ENCODE measurements at places on chromosomes 11 and 22. TPM values are rescaled to one million over a fixed set of nuclear protein-coding genes. Genes with fewer than 3 reads are reported as not detected.

GRCh38 chr11:13876423-13876822, 86.1 kb upstream of the SPON1 start:
- no peak overlapping the region for H3K4me3 ChIP-seq
- DNase-seq = no peak
- no peaks in the 10 kb centered on the region for H3K36me3 ChIP-seq
- H3K27ac ChIP-seq = no peak overlapping the region
- H3K27me3 ChIP-seq = no peaks in the 10 kb centered on the region
- peaks cover 11% of the 10 kb centered on the region for H3K4me1 ChIP-seq

DNA sequence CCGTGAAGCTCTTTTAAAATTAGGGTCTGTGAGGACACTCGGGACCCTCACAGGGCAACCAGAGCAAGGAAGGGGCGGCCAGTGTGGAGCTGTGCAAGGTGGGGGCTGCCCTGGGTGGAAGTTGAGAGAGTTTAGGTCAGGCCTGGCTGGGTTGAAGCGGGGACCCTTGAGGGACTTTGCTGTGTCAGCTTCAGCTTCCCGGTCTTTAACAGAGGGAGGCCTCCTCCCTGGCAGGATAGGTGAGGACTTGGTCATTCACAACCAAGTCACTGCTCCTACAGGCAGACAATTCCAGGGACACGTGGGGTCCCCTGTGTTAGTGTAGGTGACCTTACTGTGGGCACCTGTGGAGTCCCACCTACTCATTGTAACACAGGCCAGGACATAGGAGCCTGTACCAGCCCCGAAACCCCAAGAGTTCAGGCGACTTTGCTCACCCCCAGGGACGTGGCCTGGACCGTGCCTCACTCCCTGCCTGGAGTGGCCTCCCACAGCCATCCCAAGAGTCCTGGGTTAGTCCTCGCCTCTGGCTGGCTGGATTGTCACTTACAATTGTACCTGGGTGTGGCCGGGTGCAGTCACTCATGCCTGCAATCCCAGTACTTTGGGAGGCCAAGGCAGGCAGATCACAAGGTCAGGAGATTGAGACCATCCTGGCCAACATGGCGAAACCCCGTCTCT, 18.8 kb upstream of the ARHGAP8 start:
- H3K4me3 ChIP-seq = no peak overlapping the region
- H3K27ac ChIP-seq = no peak overlapping the region
- H3K27me3 ChIP-seq = no peaks in the 10 kb centered on the region
- DNase-seq = no peak
- H3K36me3 ChIP-seq = no peaks in the 10 kb centered on the region

DNA sequence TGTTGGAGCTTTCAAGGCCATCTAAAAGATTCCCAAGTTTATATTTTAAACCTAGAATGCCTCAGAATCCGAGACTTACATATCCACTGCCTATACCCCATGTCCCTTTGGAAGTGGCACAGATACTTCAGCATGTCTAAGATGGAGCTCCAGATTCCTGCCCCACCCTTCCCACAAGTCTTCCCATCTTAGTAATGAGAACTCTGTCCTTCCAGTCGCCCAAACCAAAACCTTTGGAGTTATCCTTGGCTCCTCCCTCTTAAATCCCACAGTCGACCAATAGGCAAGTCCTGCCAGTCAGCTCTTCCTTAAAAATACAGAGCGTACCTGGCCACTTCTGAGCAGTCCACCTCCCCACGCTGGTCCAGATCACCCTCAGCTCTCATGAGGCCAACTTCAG, 4.3 kb downstream of the POLD4 start:
- no peak for DNase-seq
- H3K27ac ChIP-seq = no peak overlapping the region
- H3K27me3 ChIP-seq = no peaks in the 10 kb centered on the region
- H3K4me3 ChIP-seq = no peak overlapping the region
- H3K4me1 ChIP-seq = peaks cover 24% of the 10 kb centered on the region

- no peaks in the 10 kb centered on the region for H3K36me3 ChIP-seq
- no peaks in the 10 kb centered on the region for H3K4me1 ChIP-seq
- no peak for DNase-seq
- no peak overlapping the region for H3K27ac ChIP-seq
- no peak overlapping the region for H3K4me3 ChIP-seq
Measured at GRCh38 chr11:18016789-18017188, 3.9 kb upstream of the SERGEF start.

GRCh38 chr22:38828191-38828590, 15.6 kb downstream of the NPTXR start:
- DNase-seq = no peak
- H3K27me3 ChIP-seq = no peaks in the 10 kb centered on the region
- H3K4me3 ChIP-seq = no peak overlapping the region
- no peaks in the 10 kb centered on the region for H3K4me1 ChIP-seq
- H3K27ac ChIP-seq = no peak overlapping the region

Gene TH
- polyA plus RNA-seq = 0.14 TPM

GRCh38 chr11:62604460-62605120, 2.9 kb upstream of the MTA2 start:
- H3K27ac ChIP-seq = no peak overlapping the region
- H3K27me3 ChIP-seq = no peaks in the 10 kb centered on the region
- no peaks in the 10 kb centered on the region for H3K36me3 ChIP-seq
- no peak for DNase-seq

Gene SLC29A2
- polyA plus RNA-seq = 50.6 TPM

- H3K27ac ChIP-seq = no peak overlapping the region
- peaks cover 5% of the 10 kb centered on the region for H3K4me1 ChIP-seq
- no peak overlapping the region for H3K4me3 ChIP-seq
- H3K36me3 ChIP-seq = peaks cover 95% of the 10 kb centered on the region
Measured at GRCh38 chr11:71481101-71481960, 28.3 kb downstream of the NADSYN1 start.

GRCh38 chr11:123235117-123235655, 40.1 kb upstream of the CLMP start:
- H3K36me3 ChIP-seq = no peaks in the 10 kb centered on the region
- peak; percentile 53 for DNase-seq
- no peak overlapping the region for H3K4me3 ChIP-seq
- H3K27ac ChIP-seq = no peak overlapping the region
- H3K4me1 ChIP-seq = no peaks in the 10 kb centered on the region

DNA sequence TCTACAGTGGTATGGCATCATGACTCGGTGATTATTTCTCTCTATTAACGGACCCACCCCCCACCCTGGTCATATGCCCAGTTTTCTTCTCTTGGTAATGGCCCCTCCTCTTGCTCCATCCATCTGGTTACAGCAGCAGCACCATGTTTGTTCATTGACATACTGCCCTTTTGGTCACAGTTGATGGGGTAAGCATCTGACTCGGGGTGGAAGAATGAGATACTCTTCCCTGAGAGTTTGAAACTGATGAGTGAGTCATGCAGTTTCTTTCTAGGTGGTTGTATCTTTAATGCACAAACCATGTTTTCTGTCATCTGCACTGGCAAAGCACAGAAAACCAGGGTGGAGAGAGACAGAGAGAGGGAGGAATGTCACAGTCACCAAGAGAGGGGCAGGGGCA, 126.0 kb downstream of the SYN3 start:
- no peaks in the 10 kb centered on the region for H3K27me3 ChIP-seq
- no peak overlapping the region for H3K27ac ChIP-seq
- H3K4me1 ChIP-seq = no peaks in the 10 kb centered on the region
- H3K4me3 ChIP-seq = no peak overlapping the region
- no peak for DNase-seq
- no peaks in the 10 kb centered on the region for H3K36me3 ChIP-seq

GRCh38 chr22:31715147-31715778, 34.7 kb downstream of the PRR14L start:
- peaks cover 94% of the 10 kb centered on the region for H3K36me3 ChIP-seq
- H3K4me3 ChIP-seq = no peak overlapping the region
- DNase-seq = no peak
- no peak overlapping the region for H3K27ac ChIP-seq
- no peaks in the 10 kb centered on the region for H3K27me3 ChIP-seq

GRCh38 chr11:30502305-30502704, 83.8 kb downstream of the MPPED2 start:
- no peak overlapping the region for H3K27ac ChIP-seq
- H3K4me3 ChIP-seq = no peak overlapping the region
- no peak for DNase-seq
- peaks cover 30% of the 10 kb centered on the region for H3K4me1 ChIP-seq

Gene INPP5J
- 7.9 TPM for polyA plus RNA-seq

Gene A4GALT
- polyA plus RNA-seq = 167 TPM

DNA sequence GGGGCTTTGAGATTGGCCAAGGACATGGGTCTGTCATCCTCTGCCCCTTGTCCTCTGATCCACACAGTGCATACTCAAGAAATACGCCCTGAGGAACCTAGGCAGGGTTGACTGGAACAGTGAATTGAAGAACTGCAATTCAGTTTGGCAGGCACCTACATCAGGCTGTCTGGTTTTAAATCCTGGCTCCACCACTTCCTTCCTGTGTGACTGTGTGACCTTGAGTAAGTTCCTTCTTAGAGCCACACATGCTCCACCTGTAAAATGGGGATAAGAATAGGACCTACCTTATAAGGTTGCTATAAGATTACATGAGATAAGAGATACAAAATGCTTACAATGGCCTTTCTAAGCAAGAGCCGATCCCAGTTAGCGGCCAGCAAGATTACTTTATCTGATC, 15.8 kb upstream of the TCF20 start:
- H3K36me3 ChIP-seq = no peaks in the 10 kb centered on the region
- peaks cover 42% of the 10 kb centered on the region for H3K27me3 ChIP-seq
- H3K4me1 ChIP-seq = no peaks in the 10 kb centered on the region
- no peak for DNase-seq
- no peak overlapping the region for H3K4me3 ChIP-seq

- H3K27me3 ChIP-seq = no peaks in the 10 kb centered on the region
- H3K4me3 ChIP-seq = no peak overlapping the region
- no peak overlapping the region for H3K27ac ChIP-seq
- DNase-seq = no peak
- H3K4me1 ChIP-seq = no peaks in the 10 kb centered on the region
Measured at GRCh38 chr22:36435516-36436415, 45.7 kb downstream of the TXN2 start.

GRCh38 chr11:18723991-18724390, 2.0 kb downstream of the IGSF22 start:
- H3K27ac ChIP-seq = no peak overlapping the region
- peaks cover 26% of the 10 kb centered on the region for H3K4me1 ChIP-seq
- H3K36me3 ChIP-seq = no peaks in the 10 kb centered on the region
- no peak overlapping the region for H3K4me3 ChIP-seq
- no peak for DNase-seq
- H3K27me3 ChIP-seq = no peaks in the 10 kb centered on the region

DNA sequence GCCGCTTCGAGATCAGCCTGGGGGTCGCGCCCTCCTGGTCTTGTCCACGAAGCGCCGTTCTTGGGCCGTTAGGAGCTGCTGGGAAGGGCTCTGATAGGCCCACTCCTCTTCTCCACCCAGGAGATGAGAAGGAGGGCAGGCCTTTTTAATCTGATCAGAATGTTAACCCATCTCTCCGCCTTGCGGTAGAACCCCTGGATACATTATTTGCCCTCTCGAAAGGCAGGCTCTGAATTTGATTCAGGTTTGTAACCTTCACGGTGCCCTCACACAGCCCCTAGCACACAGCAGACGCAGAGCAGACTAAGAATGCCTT, at the start of gene CCDC83:
Gene CCDC83 (plus strand): TSS at position 43 of the 316 bp plus-strand sequence. CDS start 9,741 bp downstream, outside the sequence.
- DNase-seq = no peak
- peak within 1 kb of the TSS; percentile 41 for H3K27ac ChIP-seq
- H3K4me1 ChIP-seq = peaks cover 7% of the 10 kb centered on the region
- H3K4me3 ChIP-seq = peak within 1 kb of the TSS; percentile 65
- H3K27me3 ChIP-seq = no peaks in the 10 kb centered on the region
- H3K36me3 ChIP-seq = no peaks in the 10 kb centered on the region

DNA sequence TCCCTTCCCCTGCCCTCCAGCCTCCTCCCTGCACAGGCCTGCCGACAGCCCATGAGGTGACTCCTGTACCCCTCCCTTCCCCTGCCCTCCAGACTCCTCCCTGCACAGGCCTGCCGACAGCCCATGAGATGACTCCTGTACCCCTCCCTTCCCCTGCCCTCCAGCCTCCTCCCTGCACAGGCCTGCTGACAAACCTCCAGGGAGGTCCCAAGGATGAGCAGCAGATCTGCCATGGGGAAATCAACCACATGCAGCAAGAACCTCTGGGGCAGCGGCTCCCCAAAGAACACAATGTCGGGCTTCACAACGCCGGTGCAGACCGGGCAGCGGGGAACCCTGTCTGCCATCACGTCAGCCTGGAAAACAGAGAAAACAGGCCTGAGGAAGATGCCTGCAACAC, 12.3 kb downstream of the SIRT3 start:
- peaks cover 4% of the 10 kb centered on the region for H3K4me1 ChIP-seq
- H3K36me3 ChIP-seq = no peaks in the 10 kb centered on the region
- no peak overlapping the region for H3K4me3 ChIP-seq
- H3K27ac ChIP-seq = no peak overlapping the region

DNA sequence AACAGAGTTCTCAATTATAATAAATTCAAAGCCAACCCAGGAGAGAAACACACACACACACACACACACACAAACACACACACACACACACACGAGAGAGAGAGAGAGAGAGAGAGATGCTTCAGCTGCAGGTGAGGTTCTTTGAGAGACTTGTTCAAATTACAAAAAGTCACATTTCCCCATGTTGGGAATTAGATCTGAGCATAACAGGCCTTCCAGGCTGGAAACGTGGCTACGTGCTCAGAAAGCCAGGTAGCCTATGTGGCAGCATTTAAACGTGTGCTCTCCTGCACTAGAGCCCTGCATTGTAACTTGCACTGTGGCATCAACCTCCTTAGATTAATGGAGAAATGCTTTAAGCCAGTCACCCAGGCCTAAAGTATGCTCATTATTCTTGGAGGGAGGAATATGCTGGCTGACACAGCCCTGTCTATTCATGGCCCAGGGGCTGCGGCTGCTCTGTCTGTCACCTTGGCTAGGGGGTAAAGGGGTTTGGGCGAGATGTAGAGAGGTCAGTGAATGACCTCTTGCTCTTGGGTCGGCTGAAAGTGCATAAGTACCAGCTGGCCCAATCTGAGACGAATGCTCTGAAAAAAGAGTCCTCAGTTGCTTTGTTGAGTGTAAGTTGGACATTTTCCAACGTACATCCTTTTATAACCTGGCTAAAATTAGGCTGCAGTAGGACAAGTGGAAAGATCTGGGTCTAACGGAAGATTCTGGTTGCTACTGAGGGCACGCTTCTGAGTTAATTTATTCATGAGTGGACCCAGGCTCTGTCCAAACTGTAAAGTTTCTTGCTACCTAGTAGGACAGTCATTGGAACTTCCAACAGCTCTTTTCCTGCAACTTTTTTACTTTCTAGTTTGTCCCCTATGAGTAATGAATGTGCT, 171.1 kb upstream of the SEZ6L start:
- H3K36me3 ChIP-seq = no peaks in the 10 kb centered on the region
- DNase-seq = no peak
- peaks cover 27% of the 10 kb centered on the region for H3K4me1 ChIP-seq
- peak overlapping the region; percentile 50 for H3K27ac ChIP-seq
- no peak overlapping the region for H3K4me3 ChIP-seq

Gene RFPL3
- not detected for polyA plus RNA-seq

DNA sequence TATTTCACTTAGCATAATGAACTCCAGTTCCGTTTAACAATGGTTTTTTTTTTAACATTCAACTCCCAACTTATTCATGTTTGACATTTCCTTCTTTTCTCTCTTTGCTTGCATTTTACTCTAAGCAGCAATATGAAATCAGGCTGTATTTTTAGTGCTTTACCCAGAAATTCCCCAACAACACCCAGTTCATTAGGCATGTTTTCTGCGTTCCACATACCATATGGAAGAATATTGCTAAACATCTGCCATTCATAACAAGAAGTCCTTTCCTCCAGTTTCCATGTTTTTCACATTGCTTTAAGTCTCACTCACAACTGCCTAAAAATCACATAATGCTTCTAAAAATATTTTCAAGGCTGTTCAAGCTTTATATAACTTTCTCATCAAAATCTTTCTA, 45.8 kb downstream of the PLAAT5 start:
- H3K27ac ChIP-seq = no peak overlapping the region
- DNase-seq = no peak
- no peaks in the 10 kb centered on the region for H3K36me3 ChIP-seq
- H3K27me3 ChIP-seq = no peaks in the 10 kb centered on the region
- no peak overlapping the region for H3K4me3 ChIP-seq

Gene OR5L1
- polyA plus RNA-seq = not detected

Data from heart right ventricle (tissue), 16 donors.